ENCODE measurements at places on chromosomes 2 and 18.

- no peak for DNase-seq
Measured at GRCh38 chr2:100218552-100218951, 76.2 kb upstream of the AFF3 start.

GRCh38 chr2:149926149-149926548 is 338.6 kb upstream of the MMADHC start:
- no peak for DNase-seq

- no peak for DNase-seq
Measured at GRCh38 chr2:121539750-121540469, 9.2 kb downstream of the RNU4ATAC start.

- DNase-seq = no peak
Measured at GRCh38 chr2:120622886-120623753, 112.5 kb upstream of the GLI2 start.

DNA sequence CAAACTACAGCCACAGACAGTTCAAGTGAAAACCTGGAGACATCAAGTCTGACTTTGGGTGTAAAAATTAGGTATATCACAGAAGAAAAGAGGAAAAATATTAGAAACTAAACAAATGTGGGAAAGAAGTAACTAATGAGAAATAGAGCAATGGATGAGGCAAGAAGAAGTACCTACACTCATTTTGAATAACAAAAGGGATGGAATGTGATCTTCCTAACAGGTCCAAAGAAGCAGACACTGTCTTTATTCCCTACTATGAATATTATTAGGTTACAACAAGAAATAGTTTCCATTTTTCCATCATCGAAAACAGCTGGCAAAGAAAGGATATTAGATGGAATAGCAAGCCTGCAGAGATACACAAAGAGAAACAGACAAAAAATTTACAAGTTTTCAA is 486.3 kb upstream of the FSHR start:
- no peak for DNase-seq

- DNase-seq = no peak
Measured at GRCh38 chr2:132538331-132538855, 121.8 kb downstream of the GPR39 start.

GRCh38 chr18:10558243-10558966 is 32.6 kb downstream of the NAPG start:
- no peak for DNase-seq

GRCh38 chr2:159152128-159152778 is 134.2 kb downstream of the WDSUB1 start:
- DNase-seq = no peak

DNA sequence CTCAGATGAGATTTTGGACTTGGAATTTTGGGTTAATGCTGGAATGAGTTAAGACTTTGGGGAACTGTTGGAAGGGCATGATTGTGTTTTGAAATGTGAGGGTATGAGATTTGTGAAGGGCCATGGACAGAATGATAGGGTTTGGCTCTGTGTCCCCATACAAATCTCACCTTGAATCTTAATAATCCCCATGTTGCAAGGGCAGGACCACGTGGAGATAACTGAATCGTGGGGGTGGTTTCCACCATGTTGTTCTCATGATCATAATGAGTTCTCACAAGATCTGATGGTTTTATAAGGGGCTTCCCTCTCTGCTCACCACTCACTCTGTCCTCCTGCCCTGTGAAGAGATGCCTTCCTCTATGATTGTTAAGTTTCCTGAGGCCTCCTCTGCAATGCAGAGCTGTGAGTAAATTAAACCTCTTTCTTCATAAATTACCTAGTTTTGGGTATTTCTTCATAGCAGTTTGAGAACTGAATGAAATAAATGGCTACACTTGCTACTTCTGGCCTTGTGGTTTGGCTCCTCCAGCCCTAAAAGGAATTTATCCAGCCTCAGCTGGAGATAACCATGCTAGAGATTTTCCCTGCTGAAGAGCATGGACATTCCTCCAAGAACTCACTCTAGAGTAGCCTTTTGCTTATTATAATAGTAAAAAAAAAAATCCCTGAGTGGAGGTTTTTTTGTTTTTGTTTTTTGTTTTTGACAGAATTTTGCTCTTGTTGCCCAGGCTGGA is 144.3 kb upstream of the TFPI start:
- no peak for DNase-seq

DNA sequence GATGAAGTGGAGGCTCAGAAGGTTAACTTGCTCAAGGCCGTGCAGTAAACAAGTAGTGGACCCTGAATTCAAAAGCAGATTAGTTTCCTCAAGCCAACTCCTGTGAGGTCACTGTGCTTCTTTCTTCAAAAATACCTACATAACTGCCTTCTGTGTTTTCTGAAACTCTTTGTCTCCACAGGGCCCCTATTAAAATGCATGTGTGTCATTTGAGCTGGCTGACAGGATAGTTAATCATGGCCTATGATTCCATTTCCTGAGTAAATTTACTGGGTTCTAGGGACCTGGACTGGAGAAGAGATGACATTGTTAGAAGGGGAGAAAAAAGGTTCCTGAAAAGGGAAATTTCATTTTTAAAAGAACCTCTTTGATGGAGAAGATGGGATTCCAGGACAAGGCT is 12.9 kb upstream of the DTNA start:
- DNase-seq = no peak

DNA sequence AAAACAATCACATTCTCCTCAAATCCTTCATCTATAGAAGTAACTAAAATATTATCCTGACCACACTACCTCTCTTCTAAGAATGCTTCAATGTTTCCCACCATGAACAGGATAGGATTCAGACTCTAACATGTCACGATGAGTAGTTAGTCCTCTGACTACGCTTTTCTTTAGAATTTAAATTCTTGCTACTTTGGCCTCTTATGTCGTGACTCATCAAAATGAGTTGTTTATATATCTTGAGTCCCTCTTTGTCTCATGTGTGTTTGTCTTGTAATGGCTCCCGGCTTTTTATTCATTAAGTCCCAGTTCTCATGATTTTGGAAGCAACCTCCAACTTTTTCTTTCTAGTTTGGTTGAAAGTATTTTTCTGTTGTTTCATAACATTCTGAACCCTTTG is 1289.2 kb downstream of the DSC3 start:
- no peak for DNase-seq
